ENCODE measurements at places on chromosomes 7 and 10. TPM values are rescaled to one million over a fixed set of nuclear protein-coding genes. Genes with fewer than 3 reads are reported as not detected.

DNA sequence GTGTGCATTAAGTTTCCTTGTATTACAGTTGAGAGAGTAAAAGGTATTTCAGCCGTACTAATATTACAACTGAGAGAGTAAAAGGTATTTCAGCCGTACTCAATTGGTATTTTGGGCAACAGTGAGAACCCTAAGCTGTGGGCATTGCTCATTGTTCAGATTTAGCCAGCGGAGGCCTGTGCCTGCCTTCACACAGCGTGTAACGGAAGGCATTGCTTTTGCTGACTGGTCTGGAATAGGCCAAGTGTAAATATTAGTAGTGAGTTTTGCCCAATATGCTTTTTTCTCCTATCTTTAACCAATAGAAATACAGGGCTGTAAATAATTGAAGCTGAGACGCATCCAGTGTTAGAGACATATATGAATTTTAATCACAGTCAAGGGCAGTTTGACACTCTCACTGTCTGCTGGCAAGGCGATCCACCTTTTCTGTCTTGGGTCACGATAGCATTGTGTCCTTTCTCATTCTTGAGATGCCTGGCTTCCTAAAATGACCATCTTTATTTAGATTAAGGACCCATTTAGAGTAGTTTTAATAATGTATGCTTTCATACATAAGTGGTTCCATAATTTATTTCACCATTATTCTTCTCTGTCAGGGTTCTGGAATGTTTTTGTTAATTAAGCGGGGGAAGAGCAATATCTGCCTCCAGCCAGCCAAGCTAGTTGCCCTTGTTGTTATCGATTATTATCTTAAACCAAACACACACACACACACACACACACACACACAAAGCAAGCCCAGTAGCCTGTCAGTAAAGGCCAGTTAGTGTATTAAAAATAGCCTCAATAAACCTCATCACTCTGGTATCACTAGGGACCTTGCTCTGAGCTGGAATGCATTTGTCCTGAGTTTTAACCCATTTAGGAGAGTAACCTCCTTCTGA lies 130.7 kb downstream of the CELF2 start:
- no peaks in the 10 kb centered on the region for H3K36me3 ChIP-seq
- no peaks in the 10 kb centered on the region for H3K27me3 ChIP-seq
- no peak for DNase-seq

DNA sequence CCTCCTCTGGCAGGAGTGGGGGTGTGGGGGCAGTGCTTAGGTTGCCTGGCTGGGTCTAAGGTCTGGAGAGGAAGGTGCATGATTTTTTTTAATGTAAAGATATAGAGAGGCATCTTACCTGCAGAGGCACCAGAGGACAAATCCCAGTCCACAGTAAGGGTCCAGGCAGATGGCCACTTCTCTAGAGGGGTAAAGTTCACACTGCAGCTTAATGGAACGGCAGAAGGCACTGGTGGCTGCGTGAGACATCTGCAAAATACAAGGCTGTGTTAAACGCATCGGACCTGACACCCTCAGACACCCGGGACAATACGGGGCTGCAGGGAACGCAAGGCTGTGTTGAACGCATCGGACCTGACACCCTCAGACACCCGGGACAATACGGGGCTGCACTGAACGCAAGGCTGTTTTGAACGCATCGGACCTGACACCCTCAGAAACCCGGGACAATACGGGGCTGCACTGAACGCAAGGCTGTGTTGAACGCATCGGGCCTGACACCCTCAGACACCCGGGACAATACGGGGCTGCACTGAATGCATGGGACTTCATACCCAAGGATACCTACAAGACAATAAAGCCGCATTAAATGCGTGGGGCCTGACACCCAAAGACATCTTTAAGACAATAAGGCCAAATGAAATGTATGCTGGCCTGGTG lies 206.0 kb downstream of the ZMYND11 start:
- peaks cover 28% of the 10 kb centered on the region for H3K4me1 ChIP-seq
- no peak overlapping the region for H3K4me3 ChIP-seq
- H3K36me3 ChIP-seq, result no peaks in the 10 kb centered on the region
- no peak overlapping the region for H3K27ac ChIP-seq

DNA sequence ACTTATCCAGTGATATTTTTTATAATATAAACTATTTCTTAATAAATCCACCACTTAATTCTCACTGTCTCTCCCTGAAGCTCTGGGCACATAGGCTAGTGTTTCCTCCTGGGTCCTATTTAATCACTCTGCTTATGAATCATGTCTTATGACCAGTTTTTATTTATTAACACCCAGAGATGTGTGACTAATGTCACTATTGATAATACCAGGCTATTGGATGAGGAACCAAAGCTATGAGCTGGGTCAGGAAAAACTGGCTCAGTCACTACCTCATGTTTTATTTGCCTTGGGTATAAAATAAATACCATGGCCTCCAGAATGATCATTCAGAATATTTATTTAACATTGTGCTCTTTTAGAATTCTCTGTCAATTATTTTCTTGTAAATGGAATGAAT lies 5.2 kb downstream of the SEMA3E start:
- H3K27me3 ChIP-seq, result no peaks in the 10 kb centered on the region
- peak overlapping the region; percentile 52 for H3K27ac ChIP-seq
- no peak overlapping the region for H3K4me3 ChIP-seq
- no peaks in the 10 kb centered on the region for H3K36me3 ChIP-seq
- peaks cover 21% of the 10 kb centered on the region for H3K4me1 ChIP-seq

- H3K27me3 ChIP-seq, result no peaks in the 10 kb centered on the region
- H3K27ac ChIP-seq, result no peak overlapping the region
- peaks cover 19% of the 10 kb centered on the region for H3K4me1 ChIP-seq
- DNase-seq, result no peak
Observed at GRCh38 chr7:151936207-151936606, 20.0 kb upstream of the GALNTL5 start.

DNA sequence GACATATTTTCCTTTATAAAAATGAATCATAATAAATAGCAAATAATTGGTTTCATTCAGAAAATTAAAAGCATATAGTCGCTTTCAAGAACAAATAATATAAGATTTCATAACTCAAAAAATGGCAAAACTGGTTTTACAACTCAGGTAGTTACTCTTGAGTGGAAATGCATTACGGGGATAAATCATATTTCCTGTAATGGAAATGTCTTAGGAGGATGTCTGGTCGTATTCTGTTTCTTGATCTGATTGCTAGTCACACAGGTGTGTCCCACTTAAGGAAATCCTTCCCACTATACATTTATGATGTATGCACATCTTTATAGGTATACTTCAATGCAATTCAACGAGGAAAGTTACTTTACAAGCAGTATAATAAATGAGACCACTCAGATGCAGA lies 20.7 kb downstream of the NRAP start:
- no peak overlapping the region for H3K27ac ChIP-seq
- H3K4me3 ChIP-seq, result no peak overlapping the region
- peaks cover 9% of the 10 kb centered on the region for H3K4me1 ChIP-seq
- peaks cover 39% of the 10 kb centered on the region for H3K27me3 ChIP-seq
- H3K36me3 ChIP-seq, result no peaks in the 10 kb centered on the region
- DNase-seq, result peak; percentile 62

DNA sequence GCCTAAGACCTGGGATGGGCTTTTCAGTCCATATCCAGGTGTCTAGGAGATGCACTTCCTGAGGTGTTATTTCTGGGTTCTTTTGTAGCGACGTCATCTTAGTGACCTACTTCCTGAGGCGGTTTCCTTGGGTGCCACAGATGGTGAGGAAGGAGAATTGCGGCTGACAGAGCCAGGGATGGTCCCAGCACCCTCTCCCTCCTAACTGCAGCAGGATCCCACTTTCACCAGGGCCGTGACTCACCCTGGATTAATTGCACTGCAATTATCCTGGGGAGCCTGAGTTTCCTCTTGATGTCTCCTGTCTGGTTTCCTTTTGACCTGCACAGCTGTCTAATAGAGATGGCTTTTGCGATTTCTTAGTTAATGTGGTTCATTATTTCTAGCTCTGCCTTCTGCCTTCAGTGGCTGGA lies 271.7 kb downstream of the TCF7L2 start:
- H3K4me3 ChIP-seq, result no peak overlapping the region
- no peak overlapping the region for H3K27ac ChIP-seq
- peak; percentile 22 for DNase-seq
- no peaks in the 10 kb centered on the region for H3K27me3 ChIP-seq
- H3K4me1 ChIP-seq, result no peaks in the 10 kb centered on the region
- no peaks in the 10 kb centered on the region for H3K36me3 ChIP-seq

DNA sequence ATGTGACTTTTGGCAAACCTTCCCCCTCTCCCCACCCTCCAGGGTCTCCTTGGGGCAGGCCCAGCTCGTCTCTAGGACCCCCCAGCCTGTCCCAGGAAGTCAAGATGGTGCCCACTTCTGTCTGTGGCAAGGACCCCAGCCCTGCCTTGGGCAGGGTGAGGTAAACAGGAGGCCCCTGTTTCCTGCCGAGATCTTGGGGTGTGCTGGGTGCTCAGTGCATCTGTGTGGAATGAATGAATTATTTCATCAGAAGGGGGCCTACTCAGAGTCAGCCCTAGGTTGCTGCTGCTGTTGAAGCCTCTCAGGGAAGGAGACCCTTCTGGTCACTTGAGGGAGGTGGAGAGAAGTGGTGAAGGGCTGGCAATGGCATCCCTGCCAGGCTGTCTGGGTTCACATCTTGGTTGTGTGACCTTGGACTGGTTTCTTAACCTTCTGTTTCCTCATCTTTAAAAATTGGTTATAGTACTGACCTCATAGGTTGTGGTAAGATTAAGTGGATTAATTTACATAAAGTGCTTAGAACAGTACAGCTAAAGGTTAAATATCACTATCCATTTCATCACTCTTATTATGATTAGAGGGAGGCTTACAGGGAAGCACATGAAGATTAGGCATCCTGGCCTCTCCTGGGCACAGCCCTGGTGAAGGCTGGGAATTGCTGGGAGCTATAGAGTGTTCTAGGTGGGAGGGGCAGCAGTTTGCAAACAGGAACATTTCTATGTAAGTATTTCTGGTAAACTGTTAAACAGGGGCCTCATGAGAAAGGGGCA lies 67.7 kb downstream of the ZMIZ1 start:
- no peak for DNase-seq
- H3K4me3 ChIP-seq, result no peak overlapping the region
- H3K36me3 ChIP-seq, result peaks cover 15% of the 10 kb centered on the region
- H3K27me3 ChIP-seq, result no peaks in the 10 kb centered on the region
- H3K27ac ChIP-seq, result no peak overlapping the region
- 0 out of 2 replicates have a peak, but pooled peaks cover 4% of the 10 kb centered on the region for H3K4me1 ChIP-seq

- H3K27me3 ChIP-seq, result no peaks in the 10 kb centered on the region
- H3K4me1 ChIP-seq, result no peaks in the 10 kb centered on the region
- no peaks in the 10 kb centered on the region for H3K36me3 ChIP-seq
- H3K27ac ChIP-seq, result no peak overlapping the region
- DNase-seq, result no peak
Observed at GRCh38 chr10:54554028-54554427, 247.0 kb downstream of the PCDH15 start.

GRCh38 chr10:77104459-77104980 lies 533.1 kb downstream of the KCNMA1 start:
- peak overlapping the region; percentile 1 for H3K27ac ChIP-seq
- H3K4me3 ChIP-seq, result no peak overlapping the region
- peaks cover 3% of the 10 kb centered on the region for H3K36me3 ChIP-seq
- H3K27me3 ChIP-seq, result no peaks in the 10 kb centered on the region
- peaks cover 17% of the 10 kb centered on the region for H3K4me1 ChIP-seq

DNA sequence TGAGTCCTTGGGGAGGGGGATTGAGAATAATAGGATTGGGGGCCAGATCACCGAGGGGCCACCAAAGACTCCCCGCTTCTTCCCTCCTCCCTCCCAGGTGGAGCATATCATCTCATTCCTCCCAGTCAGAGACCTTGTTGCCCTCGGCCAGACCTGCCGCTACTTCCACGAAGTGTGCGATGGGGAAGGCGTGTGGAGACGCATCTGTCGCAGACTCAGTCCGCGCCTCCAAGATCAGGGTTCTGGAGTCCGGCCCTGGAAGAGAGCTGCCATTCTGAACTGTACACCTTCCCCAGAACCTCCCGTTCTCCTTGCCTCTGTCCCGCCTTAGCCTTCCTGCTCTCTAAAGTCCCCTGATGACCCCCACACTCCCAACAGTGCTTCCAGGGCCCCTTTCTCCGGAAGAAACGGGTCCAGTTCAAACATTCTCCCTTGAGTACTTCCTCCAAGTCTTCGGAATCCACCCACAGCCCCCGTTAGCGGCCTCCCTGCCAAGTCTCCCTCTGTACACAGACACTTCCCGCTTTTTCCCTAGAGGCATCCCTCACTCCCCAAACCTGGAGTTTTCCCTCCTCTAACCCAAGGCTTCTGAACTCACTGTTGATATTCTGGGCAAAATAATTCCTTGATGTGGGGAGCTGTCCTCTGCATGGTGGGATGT lies 4.1 kb downstream of the FBXO24 start:
- no peaks in the 10 kb centered on the region for H3K4me1 ChIP-seq
- no peaks in the 10 kb centered on the region for H3K36me3 ChIP-seq
- DNase-seq, result no peak

DNA sequence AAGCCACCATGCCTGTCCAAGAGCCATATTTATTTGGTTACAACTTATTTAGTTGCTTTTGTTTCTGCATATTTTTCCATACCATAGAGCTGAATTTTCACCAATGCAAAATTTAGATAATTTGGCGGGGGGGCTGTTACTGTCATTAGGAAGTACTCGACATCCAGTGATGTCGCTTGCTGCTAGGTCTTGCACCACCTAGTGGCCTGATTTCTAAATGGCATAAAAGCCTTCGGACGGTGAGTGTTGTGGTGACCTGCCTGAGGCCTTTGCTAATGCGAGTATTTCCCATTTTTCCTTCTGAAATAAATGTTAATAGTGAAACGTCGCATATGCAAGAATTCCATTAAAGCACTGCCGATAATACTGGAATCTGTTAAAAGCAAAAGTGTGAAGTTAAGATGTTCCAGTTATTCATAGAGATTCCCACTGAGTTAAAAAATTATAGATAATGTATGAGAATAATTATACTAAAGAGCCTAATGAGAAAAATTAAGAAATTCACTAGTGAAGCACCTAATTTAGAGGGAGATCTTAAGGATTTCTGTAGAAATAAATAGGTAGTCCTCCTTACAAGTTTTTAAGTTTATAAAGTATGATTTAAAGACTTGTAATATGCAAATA lies 86.1 kb upstream of the DNAJB6 start:
- peak; percentile 82 for DNase-seq
- H3K4me1 ChIP-seq, result no peaks in the 10 kb centered on the region
- peaks cover 37% of the 10 kb centered on the region for H3K36me3 ChIP-seq
- H3K27ac ChIP-seq, result no peak overlapping the region
- H3K27me3 ChIP-seq, result no peaks in the 10 kb centered on the region

GRCh38 chr7:6160191-6160623 lies 112.2 kb downstream of the CYTH3 start:
- no peak overlapping the region for H3K4me3 ChIP-seq
- H3K27ac ChIP-seq, result no peak overlapping the region
- DNase-seq, result peak; percentile 42
- H3K4me1 ChIP-seq, result no peaks in the 10 kb centered on the region
- peaks cover 22% of the 10 kb centered on the region for H3K36me3 ChIP-seq

DNA sequence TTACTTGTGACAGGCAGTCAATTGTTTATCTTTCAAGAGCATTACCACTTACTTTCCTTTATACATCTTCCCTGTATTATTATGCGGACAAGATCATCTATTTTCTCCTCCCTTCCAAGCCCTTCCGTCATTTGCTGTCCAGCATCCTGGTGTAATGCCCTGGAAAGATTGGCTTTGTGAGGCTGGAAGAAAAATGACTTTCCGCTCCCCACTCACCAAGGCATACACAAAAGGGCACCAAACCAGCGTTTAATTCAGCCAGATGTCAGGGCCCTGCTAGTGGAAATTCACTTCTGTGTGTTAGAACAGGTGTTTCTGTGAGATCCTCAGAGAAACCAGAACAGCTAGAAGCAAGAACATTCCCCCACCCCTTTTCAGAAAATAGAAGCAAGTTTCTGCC lies 128.1 kb upstream of the NANOS1 start:
- no peaks in the 10 kb centered on the region for H3K36me3 ChIP-seq
- no peaks in the 10 kb centered on the region for H3K27me3 ChIP-seq
- no peak overlapping the region for H3K4me3 ChIP-seq
- no peaks in the 10 kb centered on the region for H3K4me1 ChIP-seq
- no peak overlapping the region for H3K27ac ChIP-seq
- no peak for DNase-seq

Gene UCN3
- total RNA-seq, result not detected

Gene ETV1
- 20.6 TPM for total RNA-seq

Gene SRRM3
- total RNA-seq, result 3.2 TPM
